ENCODE measurements at places on chromosomes 5 and 9. TPM values are rescaled to one million over a fixed set of nuclear protein-coding genes. Genes with fewer than 3 reads are reported as not detected.

GABRA1 gene
- not detected for total RNA-seq

C9orf153 gene
- 0.28 TPM for total RNA-seq

RAPGEF1 gene
- total RNA-seq: 90.8 TPM

CHMP5 gene
- total RNA-seq: 54.2 TPM

LHX3 gene
- not detected for total RNA-seq

SYNPO gene
- 218 TPM for total RNA-seq

NMUR2 gene
- not detected for total RNA-seq

FOCAD gene
- 26.8 TPM for total RNA-seq

CAMK4 gene
- 0.69 TPM for total RNA-seq

PAIP2 gene
- 75.4 TPM for total RNA-seq

COL5A1 gene
- total RNA-seq: 196 TPM

PAXX gene
- 25.4 TPM for total RNA-seq

MARCOL gene
- total RNA-seq: not detected

ACSL6 gene
- total RNA-seq: 0.62 TPM

COL15A1 gene
- 129 TPM for total RNA-seq

PHYHD1 gene
- 24.8 TPM for total RNA-seq

SLC25A2 gene
- 1.00 TPM for total RNA-seq

TNC gene
- 1,005 TPM for total RNA-seq

FAM120A gene
- total RNA-seq: 94.8 TPM

PCDHB7 gene
- 2.6 TPM for total RNA-seq

ZFP37 gene
- total RNA-seq: 4.4 TPM

PCDHB14 gene
- total RNA-seq: 5.0 TPM

SLC25A51 gene
- total RNA-seq: 28.6 TPM

NDUFA8 gene
- total RNA-seq: 36.5 TPM

SHOC1 gene
- not detected for total RNA-seq

SLC36A3 gene
- total RNA-seq: not detected

DENND4C gene
- total RNA-seq: 58.3 TPM

PLEKHG4B gene
- 0.05 TPM for total RNA-seq

ADAMTS13 gene
- total RNA-seq: 0.48 TPM

ABITRAM gene
- total RNA-seq: 10.5 TPM

SPATA9 gene
- total RNA-seq: 0.51 TPM

MCC gene
- total RNA-seq: 12.3 TPM

OR1Q1 gene
- not detected for total RNA-seq

PLPPR1 gene
- total RNA-seq: not detected

HTR1A gene
- not detected for total RNA-seq

URM1 gene
- 44.0 TPM for total RNA-seq

PCDHGA12 gene
- total RNA-seq: 5.2 TPM

MARVELD2 gene
- total RNA-seq: 1.00 TPM

ALDH7A1 gene
- 18.5 TPM for total RNA-seq

TICAM2 gene
- 7.7 TPM for total RNA-seq

GCNT1 gene
- total RNA-seq: 11.0 TPM

PDE6A gene
- total RNA-seq: not detected
